ENCODE measurements at places on chromosomes 3 and 15. TPM values are rescaled to one million over a fixed set of nuclear protein-coding genes. Genes with fewer than 3 reads are reported as not detected.

DNA sequence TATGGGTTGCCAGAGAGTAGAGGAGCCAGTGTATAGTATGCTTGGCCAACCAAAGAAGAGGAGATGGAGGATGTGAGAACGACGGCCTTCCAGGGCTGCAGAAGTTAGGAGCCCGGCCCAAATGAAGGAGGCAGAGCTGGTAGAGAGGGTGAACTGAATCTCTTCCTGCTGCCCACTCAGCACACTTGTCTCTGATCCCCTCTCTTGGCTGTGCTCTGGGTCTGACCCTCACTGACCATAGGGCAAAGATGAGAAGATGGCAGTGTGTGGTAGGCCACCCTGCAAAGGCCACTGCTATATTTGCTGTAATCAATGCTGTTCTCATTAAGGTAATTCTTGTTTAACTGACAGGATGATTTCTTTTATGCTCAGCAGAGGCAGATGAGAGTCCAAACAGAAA is 256.0 kb downstream of the OCA2 start:
- DNase-seq = no peak

DNA sequence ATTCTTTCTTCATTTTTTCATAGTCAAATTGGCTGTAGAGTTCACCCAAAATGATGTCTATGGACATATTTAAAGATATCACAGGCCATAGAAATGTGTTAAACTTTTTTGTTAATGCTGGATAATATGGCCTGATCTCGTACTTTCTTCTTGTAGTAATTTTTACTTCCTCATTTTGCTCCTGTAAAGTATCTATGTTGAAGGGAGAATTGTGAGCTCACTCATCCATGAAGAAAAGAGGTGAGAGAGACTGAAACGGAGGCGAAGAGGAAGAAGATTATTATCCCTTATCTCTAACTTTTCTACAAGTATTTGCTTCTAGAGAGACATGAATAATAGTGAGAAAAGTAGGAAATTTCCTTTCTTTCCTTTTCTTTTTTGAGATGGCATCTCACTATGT is 613.8 kb upstream of the TBL1XR1 start:
- DNase-seq = no peak

GRCh38 chr3:113838631-113839209 is at the start of gene GRAMD1C:
GRAMD1C (plus strand) TSS chr3:113838788; CDS start chr3:113838910, 122 bp downstream.
- DNase-seq = peak; percentile 89

DNA sequence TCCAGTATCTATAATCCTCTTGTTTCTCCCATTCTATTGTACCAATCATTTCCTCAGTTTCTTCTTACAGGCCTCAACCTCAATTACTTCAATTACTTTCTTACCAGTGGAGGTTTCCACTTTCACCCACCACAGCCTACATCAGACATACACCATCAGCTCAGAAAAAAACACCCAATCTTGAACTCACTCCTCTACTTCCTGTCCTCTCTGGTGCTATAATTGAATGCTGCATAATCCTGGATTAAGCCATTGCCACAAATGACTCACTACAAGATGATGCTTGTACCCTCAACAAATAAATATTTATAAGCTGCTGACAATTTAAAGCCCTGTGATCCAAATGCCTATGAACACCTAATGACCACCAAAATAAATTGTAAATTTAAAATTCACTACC is 18.5 kb downstream of the RYK start:
- peak; percentile 26 for DNase-seq

DNA sequence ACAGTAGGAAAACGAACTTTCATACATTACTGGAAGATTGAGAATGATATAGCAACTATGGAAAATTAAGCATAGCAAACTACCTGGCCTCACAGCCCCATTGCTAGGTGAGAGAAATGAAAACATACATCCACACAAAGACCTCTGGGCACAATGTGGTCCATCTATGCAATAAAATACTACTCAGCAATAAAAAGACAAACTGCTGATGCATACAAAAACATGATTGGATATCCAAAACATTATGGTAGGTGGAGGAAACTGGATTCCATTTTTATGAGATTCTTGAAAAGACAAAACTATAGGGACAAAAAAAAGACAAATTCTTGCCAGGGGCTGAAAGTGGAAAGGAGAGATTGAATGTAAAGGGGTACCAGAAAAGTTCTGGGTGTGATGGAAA is 308.8 kb downstream of the OCA2 start:
- no peak for DNase-seq

GPR15 gene
- total RNA-seq = 0.26 TPM

CHDH gene
- 0.35 TPM for total RNA-seq

MUC20 gene
- total RNA-seq = 0.84 TPM

CCRL2 gene
- 0.81 TPM for total RNA-seq

SLC28A2 gene
- not detected for total RNA-seq

All from activated naive CD4-positive, alpha-beta T cell treated with anti-CD3 and anti-CD28 coated beads for 36 hours (primary cell).